CD4-positive, alpha-beta T cell treated with Interleukin-15 for 4 hours (primary cell): ENCODE measurements at places on chromosomes 11 and 22.

DNA sequence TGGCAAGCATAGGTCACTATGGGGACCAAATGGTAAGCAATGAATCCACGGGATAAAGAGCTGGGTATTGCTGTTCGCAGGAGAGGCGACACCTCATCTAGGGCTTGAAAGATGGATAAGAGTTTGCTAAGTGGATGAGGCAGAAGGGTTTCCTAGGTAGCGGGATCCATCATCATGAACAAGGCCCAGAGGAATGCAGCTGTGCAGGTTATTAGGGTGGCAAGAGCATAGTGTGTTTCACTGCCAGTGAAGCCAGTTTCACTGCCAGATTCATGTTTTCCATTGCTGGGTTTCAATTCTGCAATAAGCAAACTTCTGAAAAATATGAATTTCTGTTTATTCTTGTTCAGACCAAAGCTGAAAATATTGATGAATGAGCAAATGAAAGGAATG is 27.2 kb downstream of the WEE1 start:
- no peak for DNase-seq

DNA sequence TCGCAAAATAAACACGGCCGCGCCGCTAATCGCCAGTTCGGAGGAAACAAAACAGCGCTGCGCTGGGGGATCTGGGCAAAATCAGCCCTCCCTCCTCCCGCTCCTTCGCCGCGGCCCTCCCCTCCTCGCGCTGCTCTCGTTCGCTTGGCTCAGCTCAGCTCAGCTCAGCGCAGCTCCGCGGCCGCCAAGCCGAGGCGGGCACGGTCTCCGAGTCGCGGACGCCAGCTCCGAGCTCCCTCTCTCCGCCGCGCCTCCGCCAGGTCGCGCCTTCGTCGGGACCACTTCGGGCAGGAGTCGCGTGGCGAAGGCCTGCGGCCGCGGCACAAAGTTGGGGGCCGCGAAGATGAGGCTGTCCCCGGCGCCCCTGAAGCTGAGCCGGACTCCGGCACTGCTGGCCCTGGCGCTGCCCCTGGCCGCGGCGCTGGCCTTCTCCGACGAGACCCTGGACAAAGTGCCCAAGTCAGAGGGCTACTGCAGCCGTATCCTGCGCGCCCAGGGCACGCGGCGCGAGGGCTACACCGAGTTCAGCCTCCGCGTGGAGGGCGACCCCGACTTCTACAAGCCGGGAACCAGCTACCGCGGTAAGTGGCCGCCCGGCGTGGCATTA is at the start of gene SPON1:
Gene SPON1, plus strand, starts transcription at position 162 of the 607 bp plus-strand sequence. Its CDS starts 182 bp downstream, at position 344.
- no peak for DNase-seq

DNA sequence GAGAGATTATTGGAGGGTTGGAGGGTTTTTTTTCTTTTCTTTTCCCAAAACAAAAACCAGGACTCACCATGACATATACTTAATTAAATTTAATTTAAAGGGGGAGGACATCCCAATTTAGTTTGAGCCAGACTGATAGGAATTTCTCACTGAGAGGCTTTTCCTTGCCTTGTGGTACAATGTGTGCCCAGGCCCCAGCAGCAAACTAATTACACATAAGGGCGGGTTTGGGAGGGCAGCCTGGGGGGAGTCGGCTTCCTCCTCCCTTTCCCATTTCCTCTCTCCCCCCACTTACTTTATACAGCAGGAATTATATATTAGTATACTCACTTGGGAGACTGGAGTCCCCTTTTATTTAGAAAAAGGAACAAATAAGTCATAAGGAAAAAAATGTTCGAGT is 2.9 kb downstream of the TEAD1 start:
- no peak for DNase-seq

DNA sequence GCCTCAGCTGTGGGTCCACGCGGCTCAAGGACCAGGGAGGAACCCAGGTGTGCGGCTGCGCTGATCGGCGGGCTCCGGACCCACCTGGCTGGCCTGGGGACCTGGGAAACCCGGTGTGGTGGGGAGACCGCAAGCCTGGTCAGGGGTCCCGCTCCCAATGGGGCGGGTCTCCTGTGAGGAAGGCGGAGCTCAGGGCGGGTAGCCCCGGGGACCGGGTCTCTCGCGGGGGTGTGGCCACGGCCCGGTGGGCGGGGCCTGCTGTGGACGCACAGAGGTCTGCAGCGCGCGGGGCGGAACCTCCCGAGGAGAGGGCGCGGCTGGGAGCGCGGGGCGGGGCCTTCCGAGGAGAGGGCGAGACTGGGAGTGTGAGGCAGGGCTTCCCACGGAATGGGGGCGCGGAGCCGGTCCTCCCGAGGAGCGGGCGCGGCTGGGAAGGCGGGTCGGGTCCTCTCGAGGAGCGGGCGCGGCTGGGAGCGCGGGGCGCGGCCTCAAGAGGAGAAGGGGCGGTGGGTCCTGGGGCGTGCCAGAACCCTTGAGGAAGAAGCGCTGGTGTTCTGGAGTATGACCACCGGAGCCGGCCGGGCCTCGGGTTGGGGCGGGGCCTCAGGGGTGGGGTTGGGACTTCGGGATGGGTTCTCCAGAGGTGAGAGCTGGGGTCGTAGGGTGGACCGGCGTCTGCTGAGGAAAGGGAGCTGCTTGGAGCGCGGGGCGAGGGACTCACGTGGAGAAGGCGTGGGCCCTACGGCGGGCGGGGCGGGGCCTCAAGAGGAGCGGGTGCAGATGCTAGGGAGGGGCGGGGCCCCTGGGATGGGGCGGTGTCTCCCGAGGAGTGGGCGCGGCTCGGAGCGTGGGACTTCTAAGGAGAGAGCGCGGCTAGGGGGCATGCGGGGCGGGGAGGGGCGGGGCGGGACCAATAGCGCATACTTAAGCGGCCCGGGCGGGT is 20.8 kb downstream of the DGCR6L start:
- peak; percentile 95 for DNase-seq

GRCh38 chr11:102010776-102011494 is 36.3 kb upstream of the CFAP300 start:
- DNase-seq = no peak

DNA sequence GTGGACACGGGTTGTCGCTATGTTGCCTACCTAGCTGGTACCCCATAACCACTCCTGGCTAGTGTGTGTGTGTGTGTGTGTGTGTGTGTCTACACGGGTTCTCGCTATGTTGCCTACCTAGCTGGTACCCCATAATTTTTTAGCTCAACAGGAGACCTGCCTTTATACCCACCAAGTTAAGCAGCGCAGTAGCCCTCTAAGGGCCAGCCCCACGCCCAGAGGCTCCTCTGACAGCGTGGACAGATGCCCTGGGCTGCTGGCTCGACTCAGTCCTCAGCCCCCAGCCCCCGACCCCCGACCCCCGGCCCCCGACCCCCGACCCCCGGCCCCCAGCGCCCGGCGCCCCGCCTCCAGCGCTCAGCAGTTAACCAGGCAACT is 351 bp upstream of the AKIP1 start:
- DNase-seq = no peak

GRCh38 chr11:2194877-2195755 is 23.5 kb upstream of the TH start:
- peak; percentile 40 for DNase-seq

- no peak for DNase-seq
These were observed 389.1 kb downstream of the AASDHPPT start for GRCh38 chr11:106466521-106467080.

DNA sequence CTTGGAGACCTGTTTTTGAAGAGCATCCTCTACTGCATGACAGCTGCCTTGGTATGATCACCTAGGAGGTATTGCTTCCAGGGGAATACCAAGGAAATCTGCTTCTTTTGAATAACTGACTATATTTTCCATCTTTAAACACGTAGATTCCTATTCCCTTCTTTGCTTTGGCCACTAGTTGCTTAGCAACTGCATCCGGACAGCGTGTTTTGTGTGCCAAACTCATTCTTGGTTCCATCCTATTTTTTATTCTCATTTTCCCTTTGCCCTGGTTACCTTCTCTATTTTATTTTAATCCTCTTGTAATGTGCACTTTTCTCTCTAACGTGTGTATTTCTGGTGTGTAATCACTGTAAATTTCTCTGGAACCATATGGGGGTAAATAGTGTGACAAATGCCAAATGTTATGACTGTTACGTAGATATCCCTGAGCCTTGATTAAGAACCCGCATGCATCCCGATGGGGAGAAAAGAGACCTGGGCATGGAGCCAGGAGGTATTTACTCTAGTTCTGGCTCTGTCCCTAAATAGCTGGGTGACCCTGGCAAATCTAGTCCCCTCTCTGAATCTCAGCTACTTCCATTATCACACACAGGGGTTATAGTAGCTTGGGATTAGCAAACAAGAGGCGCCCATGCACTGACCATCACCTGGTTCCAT is 241.7 kb downstream of the MIAT start:
- DNase-seq = no peak

- no peak for DNase-seq
These were observed 287 bp downstream of the RPS13 start for GRCh38 chr11:17077240-17077519.

DNA sequence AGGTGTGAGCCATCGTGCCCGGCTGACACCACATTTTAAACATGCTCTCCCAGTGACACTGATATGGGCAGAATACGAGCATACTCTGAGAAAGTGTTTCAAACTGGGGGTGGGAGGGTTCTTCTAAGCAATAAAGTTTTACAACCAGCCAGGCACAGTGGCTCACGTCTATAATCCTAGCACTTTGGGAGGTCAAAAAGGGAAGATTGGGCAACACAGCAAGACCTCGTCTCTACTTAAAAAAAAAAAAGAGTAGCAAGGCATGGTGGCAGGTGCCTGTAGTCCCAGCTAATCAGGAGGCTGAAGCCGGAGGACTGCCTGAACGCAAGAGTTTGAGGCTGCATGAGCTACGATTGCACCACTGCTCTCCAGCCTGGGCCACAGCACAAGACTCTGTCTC is 2.2 kb downstream of the GANAB start:
- DNase-seq = no peak

- no peak for DNase-seq
These were observed 24.1 kb upstream of the GRAMD4 start for GRCh38 chr22:46596032-46596441.

GRCh38 chr22:26786398-26786797 is 129.0 kb downstream of the MIAT start:
- DNase-seq = no peak

GRCh38 chr11:40130427-40130826 is 1329.0 kb downstream of the LRRC4C start:
- no peak for DNase-seq

- no peak for DNase-seq
These were observed 56.7 kb downstream of the BTG4 start for GRCh38 chr11:111455291-111456085.

GRCh38 chr11:2523821-2524391 is 79.1 kb downstream of the KCNQ1 start:
- no peak for DNase-seq

DNA sequence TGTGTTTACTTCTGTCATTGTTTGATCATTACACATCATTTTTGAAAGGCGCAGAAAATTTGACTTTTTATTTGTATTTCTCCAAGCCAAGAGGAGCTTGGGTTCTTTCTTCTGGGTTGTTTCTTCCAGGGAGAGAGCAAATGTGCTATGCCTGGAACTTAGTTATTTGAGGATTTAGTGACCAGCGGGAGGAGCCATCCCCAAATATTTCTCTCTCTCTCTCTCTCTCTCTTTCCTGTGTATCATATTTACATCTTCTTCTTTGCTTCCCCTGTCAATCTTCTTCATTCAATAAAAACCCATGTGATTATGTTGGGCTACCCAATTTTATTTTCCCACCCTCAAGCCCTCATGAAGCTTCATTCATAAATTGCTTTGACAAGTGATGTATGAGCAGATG is 534.5 kb downstream of the LRRC4C start:
- DNase-seq = no peak

DNA sequence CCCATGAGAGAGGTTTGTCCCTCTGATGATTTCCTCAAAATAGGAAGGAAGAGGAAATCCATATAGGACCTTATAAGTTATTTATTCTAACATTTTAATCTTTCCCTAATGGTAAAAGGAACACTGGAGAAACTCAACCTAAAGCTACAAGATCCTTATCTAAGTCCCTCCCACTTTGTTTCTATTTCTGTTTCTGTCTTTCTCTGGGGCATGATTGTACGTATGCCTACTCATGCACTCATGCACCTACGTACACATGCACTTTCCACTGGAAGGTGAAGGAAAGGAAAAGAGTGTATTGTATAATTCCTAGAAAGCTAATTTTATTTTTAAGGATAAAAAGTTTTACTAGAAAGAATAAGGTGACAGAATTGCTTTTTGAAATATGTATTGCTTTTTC is 125.0 kb downstream of the RAB38 start:
- no peak for DNase-seq

DNA sequence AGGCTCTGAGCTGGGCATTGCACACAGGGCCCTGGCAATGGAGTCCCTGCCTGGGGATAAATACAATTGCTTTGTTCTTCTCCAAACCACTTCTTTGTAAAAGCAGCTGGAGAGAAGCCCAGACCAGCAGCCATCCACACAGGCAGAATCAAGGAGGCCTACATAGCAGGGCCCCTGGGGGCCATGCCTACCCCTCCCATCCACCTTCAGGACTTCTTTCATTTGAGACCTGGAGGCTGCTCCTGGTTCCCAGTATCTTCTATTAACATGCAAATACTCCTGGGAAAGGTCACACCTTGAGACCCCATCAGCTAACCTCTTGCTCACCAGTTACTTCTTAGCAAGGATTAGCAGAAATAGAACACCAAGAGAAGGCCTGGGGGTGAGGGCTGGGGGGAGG is 511.1 kb downstream of the SOX6 start:
- no peak for DNase-seq

DNA sequence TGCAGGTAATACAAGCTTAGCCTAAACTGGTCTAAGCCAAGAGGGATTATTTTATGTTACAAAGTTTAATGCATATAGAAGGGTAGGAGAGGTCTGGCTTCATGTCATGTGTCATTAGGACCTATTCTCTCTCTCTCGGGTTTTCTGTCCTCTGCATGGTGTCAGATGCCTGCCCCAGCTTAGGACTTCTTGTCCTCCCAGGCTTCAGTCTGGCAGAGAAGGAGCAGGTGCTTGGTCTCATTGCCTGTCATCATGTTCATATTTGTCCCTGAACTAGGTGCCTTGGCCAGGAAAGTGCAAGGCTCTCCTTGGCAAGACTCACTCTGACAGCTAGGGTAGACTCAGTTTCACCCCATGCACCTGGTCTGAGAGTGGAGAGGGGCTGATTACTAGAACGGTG is 126.3 kb downstream of the ADAMTS15 start:
- no peak for DNase-seq

- DNase-seq = no peak
These were observed 414.6 kb upstream of the LUZP2 start for GRCh38 chr11:24082241-24082640.

GRCh38 chr11:84414920-84415319 is 1128.8 kb upstream of the CCDC90B start:
- DNase-seq = no peak

GRCh38 chr22:43487311-43488030 is 75.7 kb downstream of the MPPED1 start:
- DNase-seq = no peak

- no peak for DNase-seq
These were observed 555.8 kb downstream of the BRD1 start for GRCh38 chr22:49271831-49272230.

GRCh38 chr22:36135306-36135980 is 25.1 kb downstream of the APOL3 start:
- DNase-seq = no peak

GRCh38 chr11:30110691-30111090 is 93.9 kb upstream of the KCNA4 start:
- no peak for DNase-seq
